Spleen (tissue), 13 donors: ENCODE measurements at places on chromosomes 2 and 18. TPM values are rescaled to one million over a fixed set of nuclear protein-coding genes. Genes with fewer than 3 reads are reported as not detected.

ABHD3 gene
- polyA plus RNA-seq, result 34.4 TPM

SCYGR1 gene
- polyA plus RNA-seq, result not detected

DNAJC5G gene
- not detected for polyA plus RNA-seq

ALS2 gene
- 4.9 TPM for polyA plus RNA-seq

SH3RF3 gene
- 1.5 TPM for polyA plus RNA-seq

DNA sequence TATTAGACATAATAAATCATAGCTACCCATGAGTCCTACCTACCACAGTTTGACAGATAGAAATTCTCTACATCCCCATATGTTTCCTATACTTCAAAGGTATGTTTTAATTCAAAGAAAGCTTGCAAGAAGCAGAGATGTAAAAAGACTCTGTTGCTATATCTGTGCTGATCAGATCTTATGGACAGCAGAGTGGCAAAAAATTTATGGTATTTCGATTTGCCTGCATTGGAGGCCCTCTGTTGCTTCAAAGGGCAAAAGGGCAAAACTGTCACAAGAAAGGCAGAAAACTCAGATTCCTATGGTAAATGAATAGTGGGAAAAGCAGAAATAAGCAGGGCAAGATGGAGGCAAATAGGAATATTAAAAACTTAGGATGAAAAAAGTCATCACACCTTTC is 447.8 kb upstream of the SPHKAP start:
- no peak overlapping the region for H3K4me3 ChIP-seq
- H3K36me3 ChIP-seq, result no peaks in the 10 kb centered on the region
- DNase-seq, result no peak
- H3K27ac ChIP-seq, result no peak overlapping the region

GRCh38 chr2:198097630-198098029 is 293.2 kb downstream of the PLCL1 start:
- H3K4me3 ChIP-seq, result no peak overlapping the region
- no peaks in the 10 kb centered on the region for H3K4me1 ChIP-seq
- H3K36me3 ChIP-seq, result no peaks in the 10 kb centered on the region
- DNase-seq, result no peak
- no peak overlapping the region for H3K27ac ChIP-seq

GRCh38 chr18:79068341-79068936 is 755 bp upstream of the ATP9B start:
- DNase-seq, result peak; percentile 83
- no peaks in the 10 kb centered on the region for H3K36me3 ChIP-seq
- peak overlapping the region; percentile 93 for H3K4me3 ChIP-seq
- H3K4me1 ChIP-seq, result peaks cover 36% of the 10 kb centered on the region
- no peaks in the 10 kb centered on the region for H3K27me3 ChIP-seq

DNA sequence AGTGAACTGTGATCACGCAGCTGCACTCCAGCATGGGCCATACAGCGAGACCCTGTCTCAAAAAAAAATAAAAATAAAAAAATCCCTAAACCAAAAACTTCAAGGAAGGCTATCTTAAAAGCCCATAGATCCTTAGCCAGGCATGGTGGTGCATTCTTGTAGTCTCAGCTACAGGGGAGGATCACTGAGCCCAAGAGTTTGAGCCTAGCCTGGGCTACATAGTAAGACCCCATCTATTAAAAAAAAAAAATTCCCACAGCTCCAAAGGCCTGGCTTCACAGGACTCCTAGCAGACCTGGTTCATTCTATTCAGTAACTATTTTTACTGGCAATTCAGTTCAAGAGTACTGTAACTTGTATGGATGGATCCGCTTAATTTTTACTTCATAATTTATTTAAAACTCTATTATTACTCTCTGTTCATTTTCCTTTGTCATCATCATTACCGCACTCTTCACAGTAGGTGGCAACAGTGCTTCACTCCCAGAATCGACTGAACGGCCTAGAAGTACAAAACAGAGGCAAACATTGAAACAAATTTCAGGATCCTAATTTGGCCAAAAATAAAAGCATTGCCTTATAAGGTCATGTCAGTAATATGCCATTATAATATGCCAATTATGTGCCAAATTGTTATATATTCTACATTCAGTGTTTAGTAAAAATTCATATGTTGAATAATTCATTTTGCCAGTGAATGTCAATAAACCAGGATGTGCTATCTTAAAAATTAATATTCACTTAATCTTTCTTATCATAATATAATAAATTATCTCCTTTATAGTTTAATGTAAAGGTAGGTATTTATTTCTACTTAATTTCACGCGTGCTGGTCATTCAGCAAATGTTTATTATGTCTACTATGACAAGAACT is 14.3 kb upstream of the STAM2 start:
- H3K27me3 ChIP-seq, result no peaks in the 10 kb centered on the region
- no peaks in the 10 kb centered on the region for H3K4me1 ChIP-seq
- no peak overlapping the region for H3K27ac ChIP-seq
- H3K4me3 ChIP-seq, result no peak overlapping the region
- DNase-seq, result no peak

DNA sequence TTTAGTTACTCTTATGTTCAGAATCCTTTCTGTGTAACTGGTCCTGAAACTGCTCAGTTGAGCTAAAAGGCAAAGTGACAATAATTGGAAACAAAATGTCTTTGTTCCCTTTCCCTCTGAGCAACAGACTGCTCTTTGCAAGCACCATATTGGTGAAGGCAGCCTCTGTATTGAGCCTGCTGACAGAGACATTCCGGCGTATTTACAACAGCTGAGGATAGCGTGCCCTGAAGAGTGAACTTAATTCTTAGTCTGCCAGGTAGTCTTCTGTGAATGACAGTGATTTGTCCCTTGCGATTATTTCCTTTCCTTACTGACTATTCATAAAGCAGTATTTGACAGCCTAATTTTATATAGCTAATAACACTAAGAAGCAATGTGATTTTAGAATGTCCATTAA is 239.1 kb downstream of the CPS1 start:
- H3K4me1 ChIP-seq, result no peaks in the 10 kb centered on the region
- H3K27ac ChIP-seq, result no peak overlapping the region
- no peaks in the 10 kb centered on the region for H3K36me3 ChIP-seq
